ENCODE measurements at places on chromosomes 7 and 10. TPM values are rescaled to one million over a fixed set of nuclear protein-coding genes. Genes with fewer than 3 reads are reported as not detected.

DNA sequence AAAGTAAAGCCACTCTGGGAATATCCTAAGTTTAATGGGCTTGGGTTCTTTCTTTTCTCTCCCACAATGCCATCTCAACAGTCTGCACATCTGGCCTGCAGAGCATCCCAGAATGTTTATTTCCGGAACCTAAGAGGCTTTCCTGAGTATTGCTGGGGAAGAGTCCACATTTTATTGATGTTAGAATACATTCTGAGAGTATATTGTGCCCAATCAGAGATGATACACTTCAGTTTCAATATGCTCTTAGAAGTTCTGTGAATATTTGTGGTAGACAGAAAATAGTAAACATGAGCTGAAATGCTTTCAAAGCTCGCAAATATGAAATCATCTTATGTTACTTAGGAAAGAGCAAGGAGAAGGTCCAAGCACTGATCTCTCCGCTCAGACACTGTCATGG lies 200.6 kb downstream of the TWIST1 start:
- DNase-seq = no peak

The CDC14C gene
- total RNA-seq = not detected

DNA sequence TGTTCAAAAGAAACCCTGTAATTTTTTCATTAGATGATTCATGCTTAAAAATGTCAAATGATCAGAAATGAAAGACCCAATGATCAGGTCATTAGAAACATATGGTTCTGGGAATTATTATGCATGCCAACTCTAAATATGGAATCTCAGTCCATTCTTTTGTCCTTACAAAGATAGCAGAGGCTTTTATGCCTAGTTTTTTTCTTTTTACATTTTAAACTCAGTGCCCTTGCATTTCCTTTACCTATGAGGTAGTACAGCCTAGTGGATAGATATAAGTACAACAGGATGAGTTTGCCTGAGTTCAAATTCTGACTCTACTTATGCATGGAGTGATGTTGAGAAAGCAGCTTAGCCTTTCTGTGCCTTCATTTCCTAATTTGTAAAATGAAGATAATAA lies 392.9 kb downstream of the SUGCT start:
- DNase-seq = no peak

- DNase-seq = no peak
Observed at GRCh38 chr10:130338636-130339024, 202.4 kb downstream of the GLRX3 start.

The NOS3 gene
- 28.4 TPM for total RNA-seq

GRCh38 chr10:12121673-12122072 lies 7.8 kb upstream of the SEC61A2 start:
- DNase-seq = no peak

- DNase-seq = peak; percentile 52
Observed at GRCh38 chr7:130891254-130892094, 157.5 kb upstream of the KLF14 start.

GRCh38 chr10:69375307-69376151 lies 41.2 kb downstream of the TACR2 start:
- DNase-seq = no peak

GRCh38 chr7:142960955-142961512 lies 1.1 kb downstream of the KEL start:
- no peak for DNase-seq

The TMEM229A gene
- not detected for total RNA-seq

The AGAP9 gene
- total RNA-seq = 1.6 TPM

DNA sequence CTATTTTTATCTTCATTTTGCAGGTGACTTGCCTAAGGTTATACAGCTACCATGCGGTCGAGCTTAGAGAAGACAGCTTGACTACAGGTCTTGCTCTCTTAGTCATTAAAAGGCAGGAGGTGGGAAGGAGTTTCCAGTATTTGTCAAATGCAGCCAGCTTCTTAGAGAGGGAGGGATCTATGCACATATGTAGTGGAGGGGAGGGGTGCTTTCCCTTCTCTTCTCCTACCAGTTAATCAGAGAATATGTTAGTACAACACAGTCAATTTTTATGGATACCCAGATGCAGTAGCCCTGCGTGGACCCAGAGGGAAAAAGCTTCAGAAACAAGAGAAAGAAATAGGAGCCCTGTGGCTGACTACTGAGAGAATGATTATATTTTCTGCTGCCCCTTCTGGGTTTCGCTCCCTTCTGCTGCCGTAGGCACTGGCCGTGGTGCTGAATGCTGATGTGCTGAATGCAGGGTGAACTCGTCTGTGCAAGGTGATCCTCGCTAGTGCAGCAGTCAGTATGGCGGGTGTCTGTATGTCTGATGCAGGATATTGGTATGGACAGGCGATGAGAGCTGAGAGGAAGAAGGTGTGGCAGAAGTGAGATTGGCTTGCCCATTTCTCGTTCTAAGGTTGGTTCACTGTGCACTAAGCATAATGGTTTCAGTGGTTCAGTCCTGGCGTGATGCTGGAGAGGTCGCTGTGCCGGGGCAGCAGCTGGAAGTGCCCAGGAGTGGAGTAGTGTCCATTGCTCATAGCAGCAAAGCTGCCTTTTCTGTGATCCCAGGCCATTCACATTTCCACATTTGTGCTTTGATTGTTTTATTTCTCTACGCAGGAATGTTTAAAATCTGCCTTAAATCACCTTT lies 189.2 kb upstream of the PODXL start:
- peak; percentile 36 for DNase-seq

GRCh38 chr10:52437205-52437646 lies 123.1 kb downstream of the DKK1 start:
- DNase-seq = no peak

DNA sequence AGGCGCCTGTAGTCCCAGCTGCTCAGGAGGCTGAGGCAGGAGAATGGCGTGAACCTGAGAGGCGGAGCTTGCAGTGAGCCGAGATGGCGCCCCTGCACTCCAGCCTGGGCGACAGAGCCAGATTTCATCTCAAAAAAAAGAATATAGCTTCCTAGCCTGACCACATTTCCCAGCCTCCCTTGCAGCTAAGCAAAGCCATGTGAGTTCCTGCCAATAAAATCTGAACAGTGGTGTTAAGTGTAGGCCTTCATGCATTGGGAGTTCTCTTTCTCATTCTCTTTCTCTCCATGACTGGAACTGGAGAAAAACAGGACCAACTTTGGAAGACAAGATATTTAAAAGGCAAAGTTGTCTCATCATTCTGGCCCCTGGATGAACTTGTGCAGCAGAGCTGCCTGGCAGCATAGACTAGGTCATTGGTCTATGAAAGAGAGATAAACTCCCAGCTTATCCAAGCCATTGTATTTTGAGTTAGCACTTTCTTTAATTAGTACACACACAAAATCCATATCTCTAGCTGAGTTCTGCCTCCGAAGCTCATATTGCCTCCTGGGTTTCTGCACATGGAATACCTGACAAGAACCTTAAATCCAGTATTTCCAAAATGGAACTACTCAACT lies 60.8 kb downstream of the TSPAN12 start:
- DNase-seq = no peak

The GPR26 gene
- total RNA-seq = not detected

The ADIRF gene
- total RNA-seq = 26.0 TPM

GRCh38 chr7:116736927-116737715 lies 65.1 kb downstream of the MET start:
- peak; percentile 92 for DNase-seq

DNA sequence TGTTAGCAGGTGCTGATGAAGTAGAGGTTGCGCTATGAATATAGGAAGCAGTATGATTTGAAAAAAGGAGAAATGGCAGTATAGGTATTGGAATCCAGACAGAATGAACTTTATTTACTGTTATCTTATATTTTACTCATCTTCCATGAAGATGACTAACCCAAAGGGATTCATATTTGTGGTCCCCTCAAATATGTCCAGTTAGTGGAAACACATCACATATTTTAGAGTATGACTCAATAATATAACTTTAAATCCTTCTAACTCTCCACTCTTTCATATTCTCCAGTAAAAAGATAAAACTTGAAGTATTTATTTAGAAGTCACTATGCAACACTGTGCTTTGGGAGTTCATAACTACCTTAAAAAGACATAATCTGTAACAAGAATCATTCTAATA lies 286.5 kb upstream of the LRRTM3 start:
- DNase-seq = no peak

DNA sequence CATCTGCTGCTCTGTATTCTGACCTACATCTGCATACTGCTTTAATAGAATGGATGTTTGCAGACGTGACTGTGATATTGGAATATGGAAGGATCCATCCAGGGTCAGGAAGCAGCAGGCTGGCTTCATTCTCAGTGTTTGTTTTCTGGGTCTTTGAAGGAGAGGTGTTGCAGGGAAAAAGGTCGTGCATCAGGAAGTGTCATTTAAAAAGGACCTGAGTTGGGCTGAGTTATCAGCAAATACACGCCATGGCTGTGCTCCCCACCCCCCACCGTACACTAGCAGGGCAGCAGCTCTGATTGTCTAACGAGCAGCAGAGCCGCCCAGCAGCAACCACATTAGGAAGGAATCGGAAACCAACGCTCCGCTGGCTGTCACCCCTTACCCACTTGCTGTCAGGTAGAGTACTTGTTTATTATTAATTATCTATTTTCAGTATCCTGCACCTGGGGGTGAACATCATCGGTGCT lies 63.1 kb upstream of the STEAP1B start:
- DNase-seq = peak; percentile 75

DNA sequence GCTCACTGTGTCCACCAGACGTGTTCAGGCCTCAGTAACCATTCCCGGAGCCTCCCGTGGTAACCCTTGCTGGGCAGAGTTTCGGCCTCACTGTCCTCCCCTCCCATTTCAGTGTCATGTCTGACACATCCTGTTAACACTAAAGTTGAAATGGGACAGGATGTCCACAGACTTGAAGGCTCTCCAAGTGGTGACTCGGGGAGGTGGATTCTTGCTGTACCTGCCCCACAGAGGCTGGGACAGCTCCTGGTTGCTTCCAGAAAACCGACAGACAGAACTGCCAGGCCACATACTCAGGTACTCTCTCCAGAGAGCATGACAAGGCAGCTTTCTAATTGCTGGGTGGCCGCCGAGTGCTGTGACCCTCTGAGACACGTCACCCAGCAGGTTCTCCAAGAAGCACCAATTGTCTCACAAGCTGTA lies 17.9 kb upstream of the CYTH3 start:
- DNase-seq = no peak

DNA sequence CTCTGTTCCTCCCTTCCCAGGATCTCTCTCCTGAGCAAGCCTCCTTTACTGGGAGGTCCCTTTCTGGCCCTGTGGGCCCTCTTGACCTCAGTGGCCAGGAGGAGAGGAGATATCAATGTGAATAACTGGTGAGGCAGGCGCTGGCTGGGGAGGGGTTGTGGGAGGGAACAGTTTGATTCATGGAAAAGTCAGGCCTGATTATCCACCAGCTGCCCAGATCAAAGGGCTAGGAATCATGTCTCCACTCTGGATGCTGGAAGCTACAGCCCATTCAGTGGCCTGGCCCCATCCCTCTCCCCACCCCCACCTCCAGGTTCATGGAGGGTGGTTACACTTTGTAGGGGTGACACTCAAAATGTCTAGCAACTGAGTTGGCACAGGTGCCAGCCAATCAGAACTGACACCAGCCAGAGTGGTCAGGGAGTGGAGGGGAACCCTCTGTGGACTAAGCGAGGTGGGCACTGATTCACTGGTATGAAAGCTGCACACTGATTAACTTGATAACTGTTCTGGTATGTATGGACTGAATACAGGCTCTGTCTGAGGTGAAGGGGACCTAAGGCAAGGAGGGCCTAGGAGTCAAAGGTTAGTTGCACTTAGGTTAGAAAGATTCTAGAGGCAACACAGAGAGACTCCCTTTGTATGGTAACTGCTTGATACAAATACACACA lies 4.8 kb downstream of the PRRT4 start:
- DNase-seq = no peak

The SVOPL gene
- total RNA-seq = not detected

The CEP41 gene
- 3.3 TPM for total RNA-seq

DNA sequence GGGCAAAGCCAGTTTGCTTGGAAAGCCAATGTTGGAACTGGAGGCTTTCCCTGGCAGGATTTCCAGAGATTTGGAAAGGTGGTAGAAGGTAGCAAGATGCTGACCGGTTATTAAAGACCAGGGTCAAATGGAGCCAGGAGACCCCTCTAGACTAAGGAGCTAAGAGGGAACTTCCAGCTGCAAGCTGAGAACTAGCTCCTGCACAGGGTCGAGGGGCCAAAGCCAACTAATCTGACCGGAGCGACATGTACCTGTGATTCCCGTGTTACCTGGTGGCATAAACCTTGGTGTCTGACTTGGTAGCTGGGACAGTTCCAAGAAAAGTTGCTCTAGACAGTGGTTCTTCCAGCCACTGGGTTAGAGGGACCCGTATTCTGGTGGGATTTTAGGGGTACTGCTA lies 41.8 kb downstream of the SPDYE5 start:
- no peak for DNase-seq

The OR2A12 gene
- not detected for total RNA-seq

GRCh38 chr10:77230194-77230593 lies 407.4 kb downstream of the KCNMA1 start:
- DNase-seq = no peak

The C1GALT1 gene
- total RNA-seq = 10.1 TPM

GRCh38 chr7:82726038-82726800 lies 282.6 kb upstream of the CACNA2D1 start:
- DNase-seq = no peak

- DNase-seq = no peak
Observed at GRCh38 chr7:77698042-77698625, 1.9 kb downstream of the RSBN1L start.

The SGCE gene
- total RNA-seq = 85.8 TPM

GRCh38 chr7:11655163-11655562 lies 176.8 kb downstream of the THSD7A start:
- DNase-seq = no peak

- no peak for DNase-seq
Observed at GRCh38 chr7:125423458-125424155, 494.0 kb upstream of the POT1 start.

- no peak for DNase-seq
Observed at GRCh38 chr7:30308389-30308788, 24.0 kb downstream of the ZNRF2 start.

DNA sequence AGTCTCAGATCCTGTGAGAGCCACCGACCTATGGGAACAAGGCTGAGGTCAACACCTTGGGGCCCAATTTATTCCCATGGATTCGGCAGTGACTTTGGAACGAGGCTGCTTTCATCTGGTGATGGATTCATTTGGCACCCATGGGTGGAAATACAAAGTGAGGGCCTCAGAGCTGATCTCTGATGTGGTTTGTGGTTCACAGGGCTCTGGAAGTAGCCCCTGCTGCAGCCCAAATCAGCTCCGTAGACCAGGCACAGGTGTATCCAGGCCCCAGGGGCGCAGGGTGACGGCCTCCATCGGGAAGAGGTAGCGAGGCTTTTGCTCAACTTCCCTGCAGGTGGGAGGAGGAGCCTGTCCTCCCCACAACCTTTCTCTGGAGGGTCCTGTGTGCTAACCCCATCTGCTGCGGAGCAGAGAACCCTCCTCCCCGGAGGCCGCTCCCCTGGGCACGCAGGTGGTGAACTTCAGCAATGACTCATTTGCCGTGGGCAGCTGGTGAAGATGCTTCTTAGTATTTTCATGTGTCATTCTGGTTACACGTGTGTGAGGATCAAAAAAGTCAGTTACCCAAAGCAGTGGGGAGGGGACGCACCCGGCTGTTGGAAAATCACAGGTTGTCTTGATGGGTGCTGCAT lies 7.5 kb upstream of the JAKMIP3 start:
- DNase-seq = no peak
